D341Med (cell line): ENCODE measurements at places on chromosomes 7 and 10.
A peak's percentile ranks its signal among the peaks of the same experiment; 100 is the strongest.

DNA sequence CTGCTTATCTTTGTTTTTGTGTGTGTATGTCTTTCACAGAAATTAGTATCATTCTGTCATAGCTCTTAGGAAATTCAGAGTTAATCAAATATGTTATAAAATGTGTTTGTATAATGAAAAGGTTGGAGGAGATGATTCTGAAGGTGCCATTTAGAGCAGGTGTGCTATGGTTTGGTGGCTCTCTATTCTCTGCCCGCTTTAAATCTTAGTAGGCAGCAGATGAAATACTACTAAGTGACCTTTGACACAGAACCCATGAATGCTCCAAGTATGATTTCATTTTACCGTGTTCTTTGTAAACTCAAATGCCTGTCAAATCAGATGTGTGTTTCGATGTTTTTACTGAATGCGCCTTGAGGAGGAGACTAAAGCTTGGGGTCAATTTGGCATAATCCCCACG lies 24.5 kb downstream of the ZEB1 start:
- DNase-seq, result no peak

DNA sequence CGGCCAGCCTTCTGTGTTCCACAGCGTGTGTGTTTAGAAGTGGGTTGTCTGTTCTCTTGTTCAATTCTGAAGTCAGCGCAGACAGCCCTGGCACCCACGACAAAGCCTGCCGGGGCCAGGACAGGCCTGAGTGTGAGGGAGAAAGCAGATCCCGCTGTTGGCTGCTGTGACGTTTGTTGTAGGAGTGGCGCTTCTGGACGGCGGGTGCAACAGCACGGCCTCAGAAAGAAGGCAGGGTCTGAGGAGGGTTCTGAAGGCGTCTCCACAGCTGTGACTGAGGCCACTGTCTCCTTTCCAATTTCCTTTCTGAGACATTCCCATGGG lies 76.2 kb downstream of the VIPR2 start:
- no peak for DNase-seq

GRCh38 chr7:131665021-131665420 lies 108.6 kb upstream of the PODXL start:
- DNase-seq, result no peak

GRCh38 chr10:33434933-33435332 lies 100.5 kb upstream of the NRP1 start:
- no peak for DNase-seq

DNA sequence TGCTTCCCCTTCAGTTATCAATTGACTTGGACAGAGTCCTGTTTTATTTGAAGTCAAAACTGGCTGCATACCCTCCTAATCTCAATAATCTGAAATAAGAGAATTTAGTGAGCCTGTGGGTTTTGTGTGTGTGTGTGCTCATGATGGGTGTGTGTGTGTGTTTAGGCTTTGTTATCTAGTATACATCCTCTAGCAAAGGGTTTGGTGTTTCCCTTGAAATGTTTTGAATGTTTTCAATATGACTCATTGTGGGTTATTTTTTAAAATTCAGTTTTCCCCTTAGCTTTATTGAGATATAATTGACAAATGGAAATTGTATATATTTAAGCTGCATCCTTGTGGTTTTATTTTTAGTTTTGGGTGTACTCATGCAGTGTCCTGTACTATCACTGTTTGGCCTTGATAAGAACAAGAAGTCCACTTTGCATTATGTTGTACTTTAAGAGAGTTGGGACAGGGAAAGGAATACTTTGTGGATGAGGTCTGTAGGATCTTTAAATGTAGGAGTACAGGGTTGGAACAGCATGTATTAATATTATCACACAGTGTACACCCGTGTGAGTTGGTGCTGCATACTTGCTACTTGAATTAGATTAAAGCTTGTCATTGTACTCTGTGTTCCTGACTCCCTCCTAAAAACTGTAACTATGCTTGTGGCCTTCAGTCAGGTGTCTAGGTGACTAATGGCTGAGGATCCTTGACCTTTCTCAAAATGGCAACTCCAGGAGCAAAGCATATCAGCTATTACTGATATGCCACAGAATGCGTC lies 58.3 kb downstream of the VCL start:
- no peak for DNase-seq

DNA sequence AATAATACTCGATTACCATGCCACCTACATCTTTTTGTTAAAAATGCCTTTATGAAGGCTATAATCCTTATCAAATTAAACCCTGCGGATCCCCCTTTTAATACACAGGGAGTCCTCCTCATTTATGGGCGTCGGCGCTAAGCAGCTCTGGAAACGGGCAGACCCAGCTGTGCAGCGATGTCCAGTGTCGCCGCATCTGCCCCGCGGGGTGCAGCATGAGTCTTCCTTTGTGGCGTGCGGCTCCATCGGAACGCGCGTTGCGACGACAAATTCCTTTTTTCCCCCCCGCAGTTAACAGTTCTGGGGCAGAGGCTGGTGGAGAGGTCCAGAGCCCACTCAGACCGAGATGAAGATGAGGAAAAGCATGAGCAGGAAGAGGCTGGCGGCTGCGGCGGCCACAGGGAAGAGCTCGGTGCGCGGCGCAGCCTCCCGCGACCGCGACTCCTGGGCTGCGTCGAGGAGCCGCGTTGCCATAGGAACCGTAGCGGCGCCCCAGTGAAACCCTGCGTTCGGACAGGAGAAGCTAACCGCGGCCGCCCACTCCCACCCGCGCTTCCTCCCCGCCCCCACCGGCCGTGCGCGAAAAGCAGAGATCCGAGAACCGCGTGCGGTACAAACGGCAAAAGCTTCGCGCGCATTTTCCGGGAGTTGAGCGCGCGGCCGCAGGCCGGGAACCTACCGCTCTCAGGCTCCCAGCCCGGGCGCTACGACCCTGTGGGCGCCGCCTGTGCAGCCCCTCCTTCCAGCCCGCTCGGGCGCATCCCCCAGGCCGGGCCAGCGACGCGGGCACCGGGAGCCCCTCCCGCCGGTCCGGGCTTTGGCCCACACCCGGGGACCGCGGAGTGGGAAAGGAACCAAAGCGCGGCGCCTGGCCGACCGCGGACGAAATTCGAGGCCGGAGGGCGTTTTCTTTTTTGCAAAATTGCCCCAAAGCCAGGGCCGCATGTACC lies 130.6 kb downstream of the SPAG6 start:
- DNase-seq, result peak; percentile 66

DNA sequence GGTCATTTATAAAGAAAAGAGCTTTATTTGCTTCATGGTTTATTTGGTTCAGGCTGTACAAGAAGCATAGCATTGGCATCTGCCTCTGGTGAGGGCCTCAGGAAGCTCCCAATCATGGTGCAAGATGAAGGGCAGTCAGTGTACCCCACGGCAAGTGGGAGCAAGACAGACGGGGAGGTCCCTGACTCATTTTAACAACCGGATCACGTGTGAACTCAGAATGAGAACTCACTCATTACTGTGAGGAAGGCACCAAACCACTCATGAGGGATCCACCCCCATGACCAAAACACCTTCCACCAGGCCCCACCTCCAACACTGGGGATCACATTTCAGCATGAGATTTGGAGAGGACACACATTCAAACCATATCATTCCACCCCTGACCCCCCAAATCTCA lies 15.7 kb upstream of the CRYGN start:
- DNase-seq, result no peak

GRCh38 chr10:97128039-97128492 lies 57.7 kb downstream of the SLIT1 start:
- no peak for DNase-seq

- peak; percentile 14 for DNase-seq
Measured at GRCh38 chr7:76009672-76010600, 15.5 kb upstream of the TMEM120A start.

GRCh38 chr10:118990326-118990725 lies 39.2 kb upstream of the NANOS1 start:
- DNase-seq, result no peak

DNA sequence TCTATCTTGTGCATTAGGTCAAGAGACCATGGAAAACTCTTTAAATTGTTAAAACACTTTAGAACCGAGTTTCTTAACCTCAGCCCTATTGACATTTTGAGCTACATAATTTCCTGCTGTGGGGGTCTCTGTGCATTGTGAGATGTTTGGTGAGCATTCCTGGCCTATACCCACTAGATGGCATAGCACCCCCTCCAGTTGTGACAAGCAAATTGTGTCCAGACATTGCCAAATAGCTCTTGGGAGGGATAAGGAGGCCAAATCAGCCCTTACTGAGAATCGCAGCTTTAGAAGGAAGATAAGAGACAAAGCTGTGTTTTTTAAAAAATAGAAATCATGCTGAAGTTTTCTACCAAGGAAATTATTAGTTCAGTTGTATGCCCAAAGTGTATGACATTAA lies 1158.5 kb upstream of the C7orf33 start:
- peak; percentile 69 for DNase-seq

GRCh38 chr7:7773334-7774309 lies 55.2 kb upstream of the RPA3 start:
- DNase-seq, result no peak

DNA sequence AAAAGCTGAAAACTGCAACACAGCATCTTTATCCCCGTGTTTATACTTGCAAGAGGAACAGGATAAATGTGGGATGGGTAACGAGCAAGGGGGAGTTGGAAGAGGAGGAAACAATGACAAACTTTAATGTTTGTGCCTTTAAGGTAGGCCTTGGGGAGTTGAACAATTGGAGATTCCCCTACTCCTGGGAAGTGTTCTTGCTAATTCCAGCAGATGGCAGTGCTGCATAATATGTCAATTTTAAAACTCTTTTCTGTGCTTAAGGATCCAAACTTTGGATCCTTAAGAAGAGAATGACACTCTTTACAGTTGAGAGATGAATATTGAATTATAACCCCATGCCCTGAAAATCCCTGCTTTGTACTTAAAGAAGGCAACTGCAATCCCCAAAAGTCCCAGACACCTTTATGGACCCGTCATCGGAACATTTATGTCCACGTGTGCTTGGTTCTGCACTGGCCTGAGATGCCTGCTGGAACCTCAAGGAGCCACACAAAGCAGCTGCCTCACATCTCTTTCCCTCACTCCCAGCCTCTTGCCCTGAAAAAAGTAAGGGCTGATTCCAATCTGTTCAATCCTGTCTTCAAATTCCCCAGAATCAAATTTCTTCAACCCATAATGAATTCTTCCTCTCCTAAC lies 12.0 kb downstream of the IFIT5 start:
- DNase-seq, result peak; percentile 37

DNA sequence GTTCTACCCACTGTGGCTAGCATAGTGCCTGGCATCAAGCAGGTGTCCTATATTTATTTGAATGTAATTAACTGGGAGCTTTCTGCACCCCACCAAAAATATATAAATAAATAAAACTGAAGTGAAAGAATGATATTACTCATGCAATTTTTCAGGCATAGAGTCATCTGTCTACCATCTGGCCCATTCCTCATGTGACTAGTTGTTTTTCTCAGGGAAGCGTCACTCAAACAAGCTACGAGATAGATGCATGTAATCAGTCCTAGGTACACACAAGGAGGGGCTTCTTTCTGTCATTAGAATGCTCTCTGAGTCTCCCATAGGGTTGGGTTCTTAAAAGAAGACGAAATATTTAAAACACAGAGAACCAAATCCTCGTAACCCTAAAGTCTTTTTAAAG lies 255.5 kb upstream of the KMT2E start:
- DNase-seq, result no peak

- no peak for DNase-seq
Measured at GRCh38 chr10:126576336-126576735, 94.2 kb downstream of the C10orf90 start.

GRCh38 chr7:11817111-11817740 lies 14.8 kb downstream of the THSD7A start:
- no peak for DNase-seq

DNA sequence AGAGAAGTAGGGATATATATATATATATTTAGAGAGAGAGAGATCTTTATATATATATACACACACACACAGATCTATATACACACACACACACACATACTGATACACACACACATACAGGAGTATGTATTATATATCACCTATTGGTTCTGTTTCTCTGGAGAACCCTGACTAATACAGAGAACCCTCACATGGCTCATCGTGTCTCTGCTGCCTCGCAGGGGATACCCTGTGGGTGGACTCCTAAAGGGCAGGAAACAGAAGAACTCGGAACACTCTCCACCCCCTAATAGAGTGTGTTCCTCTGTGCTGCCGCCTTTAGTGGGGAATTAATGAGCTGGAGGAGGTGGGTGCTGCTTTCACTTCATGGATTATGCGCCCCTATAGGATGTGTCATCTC lies 86.6 kb downstream of the NPY start:
- DNase-seq, result no peak

- DNase-seq, result no peak
Measured at GRCh38 chr10:125235093-125236069, 75.0 kb upstream of the CTBP2 start.

DNA sequence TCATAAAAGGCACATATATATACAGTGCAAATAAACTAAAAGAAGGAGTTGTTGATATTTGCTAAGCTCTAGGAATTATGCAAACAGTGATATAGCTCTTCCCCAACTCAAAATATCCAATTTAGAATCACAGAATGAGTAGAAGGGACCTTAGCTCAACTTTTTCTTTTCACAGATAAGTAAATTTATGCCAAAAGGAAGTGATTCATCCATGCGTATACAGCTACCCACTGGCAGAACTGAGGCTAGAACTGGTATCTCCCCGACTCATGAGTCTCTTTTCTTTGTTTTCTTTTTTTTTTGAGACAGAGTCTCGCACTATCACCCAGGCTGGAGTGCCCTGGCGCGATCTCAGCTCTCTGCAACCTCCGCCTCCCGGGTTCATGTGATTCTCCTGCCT lies 54.2 kb upstream of the SVIL start:
- no peak for DNase-seq

DNA sequence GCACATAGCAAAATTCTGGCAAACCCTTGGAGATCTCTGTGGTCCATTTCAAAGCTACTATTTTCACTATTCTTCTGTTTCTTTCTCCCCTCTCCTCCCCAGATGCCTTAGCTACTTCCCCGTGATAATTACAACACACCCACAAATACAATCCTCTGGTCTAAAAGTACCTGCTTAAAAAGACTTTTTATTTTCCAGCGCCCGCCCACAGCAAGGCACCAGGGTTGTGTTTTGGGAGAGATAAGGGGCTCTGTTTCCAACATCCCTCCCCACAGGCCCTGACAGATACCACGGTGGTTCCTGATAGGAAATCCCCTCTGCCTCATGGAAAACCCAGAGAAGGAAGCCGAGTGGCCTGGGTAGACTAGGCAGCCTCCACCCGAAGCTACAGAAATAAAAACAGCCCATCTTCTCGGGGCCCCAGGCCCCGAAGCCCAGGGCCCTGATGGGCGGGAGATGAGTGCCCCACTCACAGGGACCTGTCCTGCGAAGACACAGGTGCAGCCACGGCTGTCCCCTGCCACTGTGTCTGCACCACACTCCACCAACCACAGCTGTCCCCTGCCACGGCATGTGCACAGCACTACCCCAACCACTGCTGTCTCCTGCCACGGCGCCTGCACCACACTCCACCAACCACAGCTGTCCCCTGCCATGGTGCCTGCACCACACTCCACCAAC lies 19.7 kb downstream of the CALML5 start:
- peak; percentile 20 for DNase-seq
